T-cell (primary cell): ENCODE measurements at places on chromosomes 11 and 22. TPM values are rescaled to one million over a fixed set of nuclear protein-coding genes. Genes with fewer than 3 reads are reported as not detected.

DNA sequence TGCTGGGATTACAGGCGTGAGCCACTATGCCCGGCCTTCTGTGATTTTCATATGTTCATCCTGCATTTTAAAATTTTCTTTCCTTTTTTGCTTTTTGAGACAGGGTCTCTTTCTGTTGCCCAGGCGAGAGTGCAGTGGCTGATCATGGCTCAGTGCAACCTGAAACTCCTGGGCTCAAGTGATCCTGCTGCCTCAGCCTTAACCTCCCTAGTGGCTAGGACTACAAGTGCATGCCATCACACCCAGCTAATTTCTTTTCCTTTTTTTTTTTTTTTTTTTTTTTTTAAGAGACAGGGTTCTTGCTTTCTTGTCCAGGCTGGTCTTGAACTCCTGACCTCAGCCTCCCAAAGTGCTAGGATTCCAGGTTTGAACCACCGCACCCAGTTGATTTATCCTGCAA is 54.1 kb upstream of the WT1 start:
- H3K27me3 ChIP-seq = no peaks in the 10 kb centered on the region
- H3K4me1 ChIP-seq = no peaks in the 10 kb centered on the region
- H3K4me3 ChIP-seq = no peak overlapping the region
- H3K36me3 ChIP-seq = no peaks in the 10 kb centered on the region

- H3K4me1 ChIP-seq = no peaks in the 10 kb centered on the region
- H3K36me3 ChIP-seq = no peaks in the 10 kb centered on the region
- DNase-seq = no peak
Measured at GRCh38 chr22:27492566-27493201, 308.9 kb downstream of the MN1 start.

GRCh38 chr11:70312401-70313357 is 42.2 kb downstream of the PPFIA1 start:
- no peaks in the 10 kb centered on the region for H3K27me3 ChIP-seq
- DNase-seq = no peak
- no peak overlapping the region for H3K4me3 ChIP-seq
- H3K27ac ChIP-seq = no peak overlapping the region

GRCh38 chr11:9893474-9893873 is 229.6 kb downstream of the SWAP70 start:
- no peaks in the 10 kb centered on the region for H3K36me3 ChIP-seq
- no peaks in the 10 kb centered on the region for H3K4me1 ChIP-seq
- no peak for DNase-seq
- H3K27me3 ChIP-seq = no peaks in the 10 kb centered on the region
- no peak overlapping the region for H3K27ac ChIP-seq

The KLHL35 gene
- total RNA-seq = 2.9 TPM

DNA sequence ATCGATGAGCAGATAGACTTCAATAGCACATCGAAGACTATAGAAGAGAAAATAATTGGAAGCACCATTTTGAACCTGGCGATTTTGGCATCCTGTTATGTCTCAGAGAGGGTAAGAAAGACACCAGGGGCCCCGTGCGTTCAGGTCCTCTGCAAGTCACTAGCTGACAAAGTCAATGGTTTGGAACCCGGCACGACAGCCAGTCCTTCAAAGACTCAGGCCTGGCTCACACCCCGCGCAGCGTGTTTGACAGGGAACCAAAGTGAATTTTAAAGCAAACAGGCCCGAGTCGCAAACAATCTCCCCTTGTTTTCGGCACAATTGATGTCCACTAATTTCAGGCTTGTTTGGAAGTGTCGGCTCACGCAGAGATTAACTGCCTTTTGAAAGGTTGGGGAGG is 716.6 kb downstream of the BRD1 start:
- H3K27me3 ChIP-seq = no peaks in the 10 kb centered on the region
- no peak overlapping the region for H3K27ac ChIP-seq
- H3K4me3 ChIP-seq = no peak overlapping the region
- H3K36me3 ChIP-seq = no peaks in the 10 kb centered on the region
- no peak for DNase-seq

DNA sequence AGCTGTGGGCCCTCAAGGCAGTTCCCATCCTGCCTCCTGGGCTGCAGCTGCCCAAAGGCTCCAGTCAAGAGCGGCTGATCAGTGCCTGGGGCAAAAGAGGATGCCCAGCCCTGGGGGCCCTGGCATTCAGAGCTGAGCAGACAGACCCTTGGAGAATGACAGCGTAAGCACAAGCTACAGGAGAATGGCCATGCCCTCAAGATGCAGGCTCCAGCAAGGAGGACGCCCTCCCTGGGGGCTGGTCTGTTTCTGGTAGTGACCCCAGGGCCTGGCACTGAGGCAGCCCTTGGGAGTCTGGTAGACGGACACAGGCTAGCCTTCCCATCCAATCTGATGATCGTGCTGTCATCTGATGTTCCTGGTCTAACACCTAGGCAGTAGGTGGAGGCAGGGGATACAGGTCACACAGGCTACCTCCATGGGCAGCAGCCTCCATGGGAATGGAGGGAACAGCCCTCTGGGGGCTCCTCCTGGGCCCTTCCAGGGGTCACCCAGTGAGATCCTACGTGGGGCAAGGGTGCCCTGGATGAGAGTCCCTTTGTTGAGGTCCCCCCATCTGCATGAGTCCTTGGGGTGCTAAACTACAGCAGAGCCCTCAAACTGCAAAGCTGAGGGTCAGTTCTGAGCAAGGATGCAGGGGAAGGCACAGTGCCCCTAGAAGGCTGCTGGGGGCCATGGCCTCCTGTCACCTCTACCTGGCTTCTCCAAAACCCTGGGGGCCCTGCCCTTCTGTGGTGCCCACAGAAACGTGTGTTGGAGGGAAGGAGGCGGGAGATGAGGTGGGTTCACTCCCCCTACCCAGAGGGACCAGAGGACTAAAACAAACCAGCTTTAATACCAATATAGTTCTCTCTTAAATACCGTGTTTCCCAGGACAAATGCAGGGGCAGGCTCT is 10.2 kb upstream of the SF1 start:
- H3K4me3 ChIP-seq = no peak overlapping the region
- peaks cover 29% of the 10 kb centered on the region for H3K36me3 ChIP-seq
- H3K27me3 ChIP-seq = no peaks in the 10 kb centered on the region
- DNase-seq = no peak
- peaks cover 14% of the 10 kb centered on the region for H3K4me1 ChIP-seq

The AP5B1 gene
- total RNA-seq = 30.1 TPM

- H3K27ac ChIP-seq = peak overlapping the region; percentile 78
- no peak overlapping the region for H3K4me3 ChIP-seq
- no peak for DNase-seq
- H3K27me3 ChIP-seq = no peaks in the 10 kb centered on the region
- H3K36me3 ChIP-seq = no peaks in the 10 kb centered on the region
Measured at GRCh38 chr22:22754961-22755777, 110.8 kb downstream of the GGTLC2 start.

GRCh38 chr11:79018371-79018849 is 422.4 kb downstream of the TENM4 start:
- H3K4me1 ChIP-seq = no peaks in the 10 kb centered on the region
- peaks cover under 1% of the 10 kb centered on the region for H3K27me3 ChIP-seq
- H3K36me3 ChIP-seq = no peaks in the 10 kb centered on the region
- no peak for DNase-seq
- H3K27ac ChIP-seq = no peak overlapping the region

The SSTR3 gene
- 4.7 TPM for total RNA-seq

The ZC3H7B gene
- total RNA-seq = 43.2 TPM

The IRAG1 gene
- not detected for total RNA-seq

GRCh38 chr11:118892514-118892913 is 8.8 kb downstream of the CXCR5 start:
- H3K27ac ChIP-seq = peak overlapping the region; percentile 78
- H3K36me3 ChIP-seq = peaks cover 16% of the 10 kb centered on the region
- no peaks in the 10 kb centered on the region for H3K27me3 ChIP-seq

DNA sequence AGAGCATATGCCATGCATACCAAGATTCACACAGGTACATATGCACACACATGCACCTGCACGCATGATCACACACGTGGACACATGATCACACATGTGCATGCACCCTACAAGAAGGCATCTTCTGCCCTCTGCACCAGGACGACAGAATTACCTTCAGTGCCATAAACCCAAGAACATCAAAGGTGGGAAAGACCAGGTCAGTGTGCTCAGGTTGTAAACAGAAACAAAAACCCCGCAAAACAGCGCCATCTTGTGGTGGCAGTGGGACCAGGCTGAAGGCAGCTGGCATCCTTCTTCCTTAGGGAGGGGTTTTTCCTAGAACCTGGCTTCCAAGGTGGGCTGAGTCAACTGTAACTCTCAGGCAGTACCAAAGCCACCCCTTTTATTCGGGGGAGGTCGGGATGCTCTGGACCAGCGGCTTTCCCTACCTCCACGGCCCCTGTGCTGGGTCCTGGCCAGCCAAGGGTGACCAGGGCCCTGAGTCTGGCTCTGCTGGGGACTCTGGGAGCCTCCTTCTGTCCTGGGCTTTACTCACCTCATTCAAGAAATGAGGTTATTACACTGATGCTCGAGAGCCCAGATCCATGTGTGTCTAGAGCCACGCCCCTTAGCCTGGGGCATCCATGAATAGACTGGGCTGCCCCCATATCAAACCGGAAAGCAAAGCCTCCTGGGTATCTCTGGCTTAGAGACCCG is 69.4 kb upstream of the FGF3 start:
- H3K36me3 ChIP-seq = no peaks in the 10 kb centered on the region
- DNase-seq = peak; percentile 38
- peaks cover 54% of the 10 kb centered on the region for H3K27me3 ChIP-seq
- no peak overlapping the region for H3K4me3 ChIP-seq
- no peak overlapping the region for H3K27ac ChIP-seq

- no peak overlapping the region for H3K27ac ChIP-seq
- no peaks in the 10 kb centered on the region for H3K36me3 ChIP-seq
- no peaks in the 10 kb centered on the region for H3K4me1 ChIP-seq
- H3K4me3 ChIP-seq = no peak overlapping the region
- peaks cover 21% of the 10 kb centered on the region for H3K27me3 ChIP-seq
- no peak for DNase-seq
Measured at GRCh38 chr11:44400431-44400830, 90.5 kb upstream of the ALX4 start.

The VWCE gene
- 0.60 TPM for total RNA-seq

The SHISA8 gene
- total RNA-seq = 1.2 TPM

DNA sequence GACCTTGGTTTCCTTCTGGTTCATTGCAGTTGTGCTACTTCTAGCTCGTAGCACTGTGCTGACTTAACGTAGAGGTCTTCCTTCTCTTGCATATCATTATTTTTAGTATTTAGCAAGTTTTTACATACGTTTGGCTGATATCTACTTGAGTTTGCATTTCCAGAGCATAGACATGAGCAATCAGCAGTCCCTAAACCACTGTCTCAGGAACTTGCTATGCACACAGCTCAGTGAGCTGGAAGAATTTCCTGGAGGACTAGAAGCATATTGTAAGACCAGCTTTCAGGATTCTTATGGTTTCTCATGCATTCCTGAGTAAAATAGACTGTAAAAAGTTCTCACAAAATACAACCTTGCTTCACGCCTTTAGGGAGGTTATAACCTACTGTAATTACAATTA is 226.7 kb upstream of the PDGFD start:
- no peaks in the 10 kb centered on the region for H3K27me3 ChIP-seq
- DNase-seq = no peak
- H3K27ac ChIP-seq = no peak overlapping the region
- H3K36me3 ChIP-seq = no peaks in the 10 kb centered on the region

The TENM4 gene
- total RNA-seq = 0.35 TPM

GRCh38 chr11:126496576-126497337 is 141.3 kb downstream of the ST3GAL4 start:
- no peaks in the 10 kb centered on the region for H3K27me3 ChIP-seq
- no peak for DNase-seq
- no peak overlapping the region for H3K27ac ChIP-seq

- no peak for DNase-seq
- no peak overlapping the region for H3K4me3 ChIP-seq
Measured at GRCh38 chr11:12174128-12174476, 63.7 kb downstream of the MICAL2 start.

DNA sequence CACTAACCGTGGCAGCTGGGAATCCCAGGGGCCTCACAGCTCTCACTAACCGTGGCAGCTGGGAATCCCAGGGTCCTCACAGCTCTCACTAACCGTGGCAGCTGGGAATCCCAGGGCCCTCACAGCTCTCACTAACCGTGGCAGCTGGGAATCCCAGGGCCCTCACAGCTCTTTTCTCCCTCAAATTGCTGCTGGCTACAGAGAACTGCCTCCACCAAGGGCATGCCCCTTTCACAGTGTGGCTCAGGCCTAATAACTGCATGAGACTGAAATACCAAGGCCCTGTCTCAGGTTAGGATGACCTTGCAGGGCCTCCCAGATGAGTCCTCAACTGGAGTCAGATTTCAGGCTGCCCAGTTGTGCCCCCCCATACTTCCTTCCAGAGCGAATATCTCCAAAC is 35.1 kb upstream of the GGTLC2 start:
- no peaks in the 10 kb centered on the region for H3K4me1 ChIP-seq
- no peaks in the 10 kb centered on the region for H3K27me3 ChIP-seq
- H3K4me3 ChIP-seq = no peak overlapping the region
- no peak for DNase-seq
- H3K27ac ChIP-seq = no peak overlapping the region

The CDC42BPG gene
- total RNA-seq = 7.8 TPM

- no peaks in the 10 kb centered on the region for H3K4me1 ChIP-seq
- DNase-seq = no peak
- H3K36me3 ChIP-seq = no peaks in the 10 kb centered on the region
- no peak overlapping the region for H3K4me3 ChIP-seq
Measured at GRCh38 chr22:29108137-29108536, 35.3 kb downstream of the KREMEN1 start.

- H3K27ac ChIP-seq = no peak overlapping the region
- no peaks in the 10 kb centered on the region for H3K27me3 ChIP-seq
- H3K36me3 ChIP-seq = no peaks in the 10 kb centered on the region
- H3K4me3 ChIP-seq = no peak overlapping the region
- no peak for DNase-seq
Measured at GRCh38 chr11:8332196-8332595, 68.5 kb upstream of the LMO1 start.

The MMP7 gene
- total RNA-seq = 0.73 TPM

The MDK gene
- total RNA-seq = 8.3 TPM

DNA sequence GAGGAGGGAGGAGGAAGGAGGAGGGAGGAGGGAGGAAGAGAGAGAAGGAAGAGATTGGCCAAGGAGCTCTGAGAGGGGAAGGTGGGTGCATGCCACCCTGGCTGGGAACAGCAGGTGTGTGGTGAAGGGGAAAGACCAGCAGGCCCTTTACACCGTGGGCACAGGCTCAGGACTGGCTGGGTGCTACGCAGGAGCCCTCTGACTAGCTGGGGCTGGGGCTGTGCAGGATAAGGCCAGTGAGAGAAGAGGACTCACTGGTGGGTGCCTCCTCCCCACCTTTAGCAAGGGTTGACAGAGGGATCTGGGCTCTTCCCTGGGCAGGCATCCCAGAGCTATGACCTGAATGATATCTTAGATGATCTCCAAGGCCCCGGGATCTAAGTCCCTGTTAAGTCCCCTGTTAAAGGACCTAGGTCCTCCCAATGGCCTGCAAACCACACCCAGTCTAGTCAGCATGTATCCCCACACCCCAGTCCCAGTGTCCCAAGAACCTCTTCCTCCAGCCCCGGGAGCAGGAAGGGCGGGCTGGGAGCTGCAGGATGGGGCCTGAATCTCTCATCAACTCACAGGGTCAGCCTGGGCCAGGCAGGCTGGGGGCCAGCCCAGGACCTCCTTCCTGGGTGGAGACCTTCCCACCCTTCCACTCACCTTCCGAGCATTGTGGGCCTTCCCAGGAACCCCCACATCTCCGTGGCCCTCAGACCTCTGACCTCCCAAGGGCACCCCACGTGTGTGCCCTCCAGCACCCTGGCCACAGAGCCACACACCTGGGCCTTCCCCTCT is 55.4 kb downstream of the CDKN1C start:
- H3K27ac ChIP-seq = no peak overlapping the region
- H3K4me3 ChIP-seq = no peak overlapping the region
- H3K4me1 ChIP-seq = no peaks in the 10 kb centered on the region
- H3K36me3 ChIP-seq = no peaks in the 10 kb centered on the region
